Non-pigmented ciliary epithelial cell (primary cell): ENCODE measurements at places on chromosomes 6 and 20.
A peak's percentile ranks its signal among the peaks of the same experiment; 100 is the strongest.

GRCh38 chr6:34476447-34476846 is 10.6 kb downstream of the PACSIN1 start:
- no peak for DNase-seq

GRCh38 chr20:47725248-47725973 is 59.9 kb downstream of the SULF2 start:
- peak; percentile 60 for DNase-seq

- DNase-seq = peak; percentile 60
Observed at GRCh38 chr6:10451828-10452509, 37.1 kb upstream of the TFAP2A start.

DNA sequence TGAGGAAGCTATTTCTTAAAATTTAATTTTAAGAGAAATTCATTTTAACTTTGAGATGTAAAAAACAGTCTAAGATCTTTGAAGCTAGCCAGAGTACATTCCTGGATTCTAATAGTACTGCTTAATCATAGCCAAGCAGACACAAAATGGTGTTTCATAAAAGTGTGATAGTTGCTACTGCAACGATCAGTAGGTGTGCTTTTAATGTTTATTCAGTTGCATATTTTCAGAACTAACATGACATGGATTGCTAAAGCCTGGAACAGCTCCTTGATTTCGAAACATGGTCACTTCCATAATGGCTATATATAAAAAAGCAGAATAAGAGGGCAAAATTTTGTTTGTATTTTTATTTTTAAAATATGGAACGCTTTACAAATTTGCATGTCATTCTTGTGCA is 35.5 kb downstream of the SESN1 start:
- no peak for DNase-seq

- no peak for DNase-seq
Observed at GRCh38 chr6:141028791-141029280, 1103.9 kb upstream of the GJE1 start.

DNA sequence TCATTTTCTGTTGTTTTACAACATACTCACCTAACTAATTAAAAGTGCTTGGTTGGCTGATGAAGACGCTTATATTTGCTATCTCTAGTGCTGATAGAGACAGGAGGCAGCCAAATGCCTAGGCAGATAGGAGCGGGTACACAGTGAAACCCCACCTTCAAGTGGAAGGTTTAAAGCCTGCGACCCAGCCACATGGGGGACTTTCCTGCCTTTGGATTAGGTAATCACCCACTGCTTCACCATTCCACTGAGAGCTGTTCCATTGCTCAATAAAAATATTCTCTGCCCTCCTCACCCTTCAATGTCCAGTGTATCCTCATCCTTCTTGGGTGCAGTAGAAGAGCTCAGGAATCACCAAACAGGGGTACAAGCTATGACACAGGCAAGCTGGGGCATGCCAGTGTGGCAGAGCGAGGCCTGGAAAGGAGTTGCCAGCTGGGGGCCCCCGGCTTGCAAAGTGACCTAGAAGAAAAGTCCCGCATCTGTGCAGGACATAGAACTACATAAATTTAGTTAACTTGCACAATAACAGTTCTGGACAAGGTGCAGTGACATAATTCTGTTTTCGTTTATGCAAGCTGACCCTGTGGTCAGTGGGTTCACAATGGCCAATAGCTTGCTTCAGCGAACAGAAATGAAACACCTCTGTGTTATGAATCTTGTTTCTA is 112.0 kb upstream of the MLIP start:
- DNase-seq = no peak

- no peak for DNase-seq
Observed at GRCh38 chr6:55082021-55082420, 92.3 kb upstream of the HCRTR2 start.

DNA sequence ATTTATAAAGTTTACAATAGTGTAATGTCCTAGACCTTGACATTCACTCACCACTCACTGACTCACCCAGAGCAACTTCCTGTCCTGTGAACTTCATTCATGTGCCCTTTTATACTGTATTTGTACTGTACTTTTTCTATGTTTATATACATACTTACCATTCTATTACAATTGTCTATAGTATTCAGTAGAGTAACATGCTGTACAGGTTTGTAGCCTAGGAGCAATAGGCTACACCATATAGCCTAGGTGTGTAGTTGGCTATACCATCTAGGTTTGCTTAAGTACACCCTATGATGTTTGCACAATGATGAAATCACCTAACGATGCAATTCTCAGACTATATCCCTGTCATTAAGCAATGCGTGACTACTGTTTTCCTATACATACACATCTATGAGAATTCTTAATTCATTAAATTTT is 17.5 kb downstream of the EDEM2 start:
- no peak for DNase-seq

- peak; percentile 90 for DNase-seq
Observed at GRCh38 chr6:163533443-163533842, 118.9 kb downstream of the QKI start.

GRCh38 chr6:111805511-111806164 is 67.6 kb downstream of the FYN start:
- peak; percentile 84 for DNase-seq

DNA sequence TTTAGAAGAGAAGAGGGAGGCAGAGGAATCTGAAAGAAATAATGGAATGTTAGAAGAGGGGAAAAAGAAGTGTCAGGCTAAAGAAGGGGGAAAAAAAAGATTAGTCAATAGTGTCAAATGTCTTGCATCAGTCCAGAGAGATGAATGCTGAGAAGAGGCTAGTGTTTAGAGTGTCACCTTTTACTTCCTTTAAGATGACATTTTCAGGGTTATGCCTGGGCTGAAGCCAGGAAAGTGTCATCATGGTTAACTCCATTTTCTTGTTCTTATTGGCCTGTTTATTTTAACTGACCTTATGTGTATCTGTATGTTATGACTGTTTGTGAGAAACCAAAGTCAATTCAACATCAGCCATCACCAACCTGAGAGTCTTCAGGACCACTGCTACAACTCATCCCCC is 15.0 kb upstream of the BCKDHB start:
- DNase-seq = no peak

GRCh38 chr6:157830354-157831017 is 7.4 kb downstream of the SNX9 start:
- DNase-seq = no peak

- DNase-seq = peak; percentile 24
Observed at GRCh38 chr6:24524805-24525204, 30.0 kb downstream of the ALDH5A1 start.

- no peak for DNase-seq
Observed at GRCh38 chr6:4021854-4022695, 56.9 kb downstream of the FAM217A start.

DNA sequence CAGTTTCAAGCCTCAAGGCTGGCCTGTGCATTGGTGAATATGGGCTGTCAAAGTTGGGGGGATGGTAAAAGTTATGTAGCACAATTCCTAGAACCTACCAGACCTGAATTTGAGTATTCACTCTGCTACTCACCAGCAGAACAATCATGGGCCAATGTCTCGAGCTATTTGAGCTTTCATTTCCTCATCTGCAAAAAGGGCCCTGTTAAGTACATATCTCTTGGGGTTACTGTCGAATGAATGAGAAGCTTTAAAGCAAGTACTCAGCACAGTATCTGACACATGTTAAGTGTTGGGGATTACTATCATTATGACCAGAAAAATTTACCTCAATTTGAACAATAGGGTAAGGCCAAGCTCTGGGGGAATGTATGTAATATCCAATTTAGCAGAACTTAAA is 13.5 kb upstream of the ENPP4 start:
- DNase-seq = no peak

GRCh38 chr6:140636908-140637402 is 1262.5 kb upstream of the CITED2 start:
- DNase-seq = no peak

GRCh38 chr6:37576336-37576737 is 76.6 kb upstream of the CCDC167 start:
- peak; percentile 30 for DNase-seq

- DNase-seq = no peak
Observed at GRCh38 chr6:164911873-164912580, 397.4 kb downstream of the C6orf118 start.

DNA sequence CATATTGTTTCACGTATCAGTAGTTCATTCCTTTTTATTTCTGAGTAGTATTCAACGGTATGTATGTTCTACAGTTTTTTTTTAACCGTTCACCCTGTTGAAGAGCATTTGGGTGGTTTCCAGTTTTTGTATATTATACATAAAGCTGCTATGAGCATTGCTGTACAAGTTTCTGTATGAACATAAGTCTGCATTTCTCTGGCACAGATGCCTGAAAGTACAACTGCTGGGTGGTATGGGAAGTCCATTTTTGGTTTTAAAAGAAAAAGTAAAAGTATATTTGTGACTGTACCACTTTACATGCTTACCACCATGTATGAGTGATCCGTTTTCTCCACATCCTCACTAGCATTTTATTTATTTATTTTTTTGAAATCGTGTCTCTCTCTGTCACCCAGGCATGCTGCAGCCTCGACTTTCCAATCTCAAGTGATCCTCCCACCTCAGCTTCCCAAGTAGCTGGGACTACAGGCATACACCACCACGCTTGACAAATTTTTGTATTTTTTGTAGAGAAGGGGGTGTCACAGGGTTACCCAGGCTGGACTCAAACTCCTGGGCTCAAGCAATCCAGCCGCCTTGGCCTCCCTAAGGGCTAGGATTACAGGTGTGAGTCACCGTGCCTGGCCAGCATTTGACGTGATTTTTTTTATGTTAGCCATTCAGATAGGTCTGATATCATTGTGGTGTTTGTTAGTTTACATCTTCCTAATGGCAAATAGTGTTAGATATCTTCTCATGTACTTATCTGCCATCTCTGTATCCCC is 11.0 kb upstream of the SIM1 start:
- DNase-seq = no peak

DNA sequence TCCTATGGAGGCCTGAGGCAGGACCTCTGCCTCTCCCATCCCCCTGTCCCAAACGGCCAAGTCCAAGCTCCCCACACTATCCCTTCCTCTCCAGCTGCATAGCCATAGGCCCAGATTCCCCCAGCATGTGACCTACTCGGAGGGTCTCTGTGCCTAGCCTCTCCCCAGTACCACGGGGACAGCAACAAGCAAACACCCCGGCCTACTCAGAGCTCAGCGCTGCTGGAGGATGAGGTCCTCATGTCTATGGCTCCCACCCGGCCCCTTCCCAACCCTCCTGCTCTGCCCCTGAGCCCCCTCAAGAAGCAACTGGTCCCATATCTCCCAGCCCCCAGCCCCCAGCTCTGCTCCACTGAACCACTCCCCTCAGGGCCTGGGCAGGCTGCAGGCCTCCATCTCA is 24.2 kb downstream of the RNASET2 start:
- no peak for DNase-seq

GRCh38 chr20:44572551-44573500 is 9.6 kb upstream of the PKIG start:
- no peak for DNase-seq

DNA sequence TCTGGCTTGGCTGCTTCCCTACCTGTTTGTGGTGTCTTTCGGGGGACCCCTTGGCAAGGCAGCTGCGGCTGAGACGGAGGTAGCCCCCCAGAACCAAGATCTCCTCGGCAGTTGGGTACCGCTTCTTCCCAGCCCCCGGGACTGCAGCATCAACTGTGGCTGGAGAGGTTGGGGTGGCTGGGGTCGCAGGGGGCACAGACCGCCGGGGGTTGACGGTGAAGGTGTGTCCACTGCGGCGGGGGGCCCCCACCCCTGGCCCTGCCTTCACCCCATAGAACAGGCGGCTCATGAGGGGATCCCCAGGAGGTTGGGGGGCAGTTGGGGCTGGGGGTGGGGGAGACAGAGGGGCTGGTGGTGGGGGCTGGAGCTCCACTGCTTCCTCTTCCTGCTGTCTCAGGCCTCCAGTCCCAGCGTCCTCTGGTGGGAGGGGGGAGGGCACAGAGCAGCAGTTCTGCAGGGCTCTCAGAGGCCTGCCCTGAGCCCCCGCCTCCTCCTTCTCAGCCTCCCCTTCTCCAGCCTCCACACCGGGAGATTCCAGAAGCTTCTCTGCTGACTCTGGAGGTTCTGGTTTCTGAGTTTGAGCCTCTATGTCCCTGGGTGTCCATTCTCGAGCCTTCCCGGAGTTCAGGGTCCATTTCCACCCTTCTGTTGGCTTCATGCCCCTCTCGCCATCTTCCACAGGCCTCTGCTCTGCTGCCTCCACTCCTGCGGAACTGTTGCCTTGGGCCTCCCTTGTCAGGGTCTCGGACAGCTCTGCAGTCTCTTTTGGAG is 1.9 kb downstream of the PPP1R18 start:
- no peak for DNase-seq

- no peak for DNase-seq
Observed at GRCh38 chr6:6891125-6891721, 216.5 kb upstream of the RREB1 start.

DNA sequence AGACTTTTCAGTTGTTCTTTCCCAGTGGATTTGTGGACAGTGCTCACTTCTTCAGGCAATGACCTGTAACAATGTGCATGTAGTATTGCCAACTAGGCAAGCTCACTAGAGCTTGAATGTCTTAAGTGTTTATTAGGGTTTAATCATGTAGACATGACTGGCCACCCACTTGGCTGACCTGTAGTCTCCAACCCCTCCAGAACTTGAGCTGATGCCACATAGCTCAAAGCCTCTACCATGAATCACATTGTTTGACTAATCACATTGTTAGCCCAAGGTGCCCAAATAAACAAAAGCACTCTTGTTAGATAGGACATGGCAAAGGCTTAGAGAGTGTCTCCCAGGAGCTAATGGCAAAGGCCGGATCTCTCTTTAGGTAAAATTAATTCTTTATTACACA is 272.7 kb downstream of the GRIK2 start:
- peak; percentile 34 for DNase-seq

DNA sequence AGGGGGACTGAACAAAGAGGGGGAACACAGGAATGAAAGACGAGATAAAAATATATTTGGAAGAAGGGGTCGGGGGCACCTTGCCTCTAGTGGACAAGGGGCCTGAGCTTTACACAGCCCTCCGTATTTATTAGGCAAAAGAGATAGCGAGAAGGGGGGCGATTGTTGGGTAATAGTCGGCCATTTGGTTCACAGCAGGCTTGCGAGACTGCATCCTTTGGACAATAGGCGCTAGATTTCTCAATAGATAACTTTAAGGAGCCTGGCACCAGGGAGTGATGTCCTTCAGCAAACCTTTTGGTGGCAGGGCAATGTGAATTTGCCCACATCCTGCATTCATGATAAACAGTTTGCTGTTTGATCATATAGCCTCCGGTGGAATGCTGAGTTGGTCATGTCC is 3.0 kb upstream of the NANP start:
- DNase-seq = no peak

- no peak for DNase-seq
Observed at GRCh38 chr6:85157311-85157710, 292.6 kb upstream of the NT5E start.

DNA sequence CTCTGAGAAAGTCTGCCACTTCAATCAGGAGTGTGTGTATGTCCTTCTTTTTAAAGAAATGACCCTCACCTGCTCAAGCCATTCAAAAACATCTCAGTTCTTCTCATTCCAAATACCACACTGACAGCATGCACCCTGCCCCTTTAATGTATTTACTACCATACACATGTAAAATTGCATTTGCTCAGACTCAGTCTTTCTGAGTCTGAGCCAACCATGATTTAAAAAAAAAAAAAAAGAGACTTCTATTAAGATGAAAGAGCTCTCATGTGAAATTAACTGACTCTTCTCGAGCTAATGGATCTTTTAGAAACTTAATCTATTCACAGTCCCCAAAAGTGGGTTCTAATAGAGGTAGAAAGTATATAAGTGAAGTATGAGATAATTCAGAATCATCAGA is 1.4 kb upstream of the FILIP1 start:
- DNase-seq = no peak
